ENCODE measurements at places on chromosomes 1 and 21. TPM values are rescaled to one million over a fixed set of nuclear protein-coding genes. Genes with fewer than 3 reads are reported as not detected.

GRCh38 chr1:51282605-51283004 is 46.5 kb downstream of the RNF11 start:
- no peak overlapping the region for H3K4me3 ChIP-seq
- no peak for DNase-seq
- H3K36me3 ChIP-seq = peaks cover 8% of the 10 kb centered on the region
- H3K4me1 ChIP-seq = peaks cover 33% of the 10 kb centered on the region
- H3K27ac ChIP-seq = no peak overlapping the region

DNA sequence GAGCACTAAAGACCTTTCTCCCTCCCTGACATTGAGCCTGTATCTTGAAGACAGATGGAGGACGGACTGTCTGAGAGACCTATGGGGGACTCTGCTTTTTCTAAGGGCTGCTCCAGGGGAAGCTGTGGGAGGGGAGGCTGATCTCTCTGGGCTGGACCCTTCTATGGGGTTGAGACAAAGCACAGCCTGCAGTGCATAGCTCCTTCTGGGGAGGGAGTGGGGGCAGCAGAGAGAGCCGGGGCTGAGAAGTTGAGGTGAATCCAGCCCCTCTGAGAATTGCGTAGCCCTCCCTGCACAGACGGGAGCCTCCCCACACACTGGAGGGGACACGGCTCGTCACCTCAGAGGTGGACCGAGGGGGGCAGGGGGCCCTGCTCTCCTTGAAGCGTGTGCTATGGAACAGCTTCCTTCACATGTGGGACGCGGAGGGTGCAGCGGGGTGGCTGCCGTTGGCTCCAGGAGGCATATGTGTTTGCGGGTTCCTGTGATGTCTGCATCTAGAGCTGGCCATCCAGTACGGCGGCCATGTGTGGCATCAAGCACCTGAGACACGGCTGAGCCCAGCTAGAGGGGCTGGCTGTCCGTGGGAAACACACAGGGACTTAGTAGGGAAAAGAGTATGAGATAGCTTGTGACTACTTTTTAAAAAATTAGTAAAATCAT is 299.1 kb downstream of the CAMTA1 start:
- no peaks in the 10 kb centered on the region for H3K4me1 ChIP-seq
- H3K27ac ChIP-seq = no peak overlapping the region
- H3K27me3 ChIP-seq = peaks cover 38% of the 10 kb centered on the region
- no peak overlapping the region for H3K4me3 ChIP-seq

DNA sequence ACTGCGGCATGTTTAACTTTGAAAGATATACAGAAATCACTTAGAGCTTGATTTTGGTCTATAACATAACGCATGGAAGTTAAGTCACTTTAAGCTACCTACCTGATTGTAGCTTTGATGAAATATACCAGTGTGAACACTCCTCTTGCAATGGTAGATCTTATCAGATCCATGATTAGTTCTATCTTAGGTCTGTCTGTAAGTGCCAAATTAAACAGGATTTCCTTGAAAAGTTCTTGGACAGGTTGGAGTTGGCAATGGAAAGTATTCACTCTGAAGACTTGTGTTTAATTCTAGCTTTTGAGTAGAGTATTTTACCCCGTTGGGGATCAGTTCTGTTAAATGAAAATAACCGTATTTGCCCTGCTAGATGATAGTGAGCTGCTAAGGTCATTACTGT is 4.1 kb upstream of the ADGRL4 start:
- no peaks in the 10 kb centered on the region for H3K36me3 ChIP-seq
- DNase-seq = no peak
- peaks cover 19% of the 10 kb centered on the region for H3K27me3 ChIP-seq
- peaks cover 6% of the 10 kb centered on the region for H3K4me1 ChIP-seq

GRCh38 chr1:212471286-212471685 is 38.6 kb downstream of the NENF start:
- peaks cover 27% of the 10 kb centered on the region for H3K4me1 ChIP-seq
- H3K36me3 ChIP-seq = no peaks in the 10 kb centered on the region
- H3K4me3 ChIP-seq = no peak overlapping the region

Gene VCAM1
- total RNA-seq = 33.6 TPM

Measured in mesothelial cell of epicardium (in vitro differentiated cells).